ENCODE measurements at places on chromosomes 13 and 19.
A peak's percentile ranks its signal among the peaks of the same experiment; 100 is the strongest.

DNA sequence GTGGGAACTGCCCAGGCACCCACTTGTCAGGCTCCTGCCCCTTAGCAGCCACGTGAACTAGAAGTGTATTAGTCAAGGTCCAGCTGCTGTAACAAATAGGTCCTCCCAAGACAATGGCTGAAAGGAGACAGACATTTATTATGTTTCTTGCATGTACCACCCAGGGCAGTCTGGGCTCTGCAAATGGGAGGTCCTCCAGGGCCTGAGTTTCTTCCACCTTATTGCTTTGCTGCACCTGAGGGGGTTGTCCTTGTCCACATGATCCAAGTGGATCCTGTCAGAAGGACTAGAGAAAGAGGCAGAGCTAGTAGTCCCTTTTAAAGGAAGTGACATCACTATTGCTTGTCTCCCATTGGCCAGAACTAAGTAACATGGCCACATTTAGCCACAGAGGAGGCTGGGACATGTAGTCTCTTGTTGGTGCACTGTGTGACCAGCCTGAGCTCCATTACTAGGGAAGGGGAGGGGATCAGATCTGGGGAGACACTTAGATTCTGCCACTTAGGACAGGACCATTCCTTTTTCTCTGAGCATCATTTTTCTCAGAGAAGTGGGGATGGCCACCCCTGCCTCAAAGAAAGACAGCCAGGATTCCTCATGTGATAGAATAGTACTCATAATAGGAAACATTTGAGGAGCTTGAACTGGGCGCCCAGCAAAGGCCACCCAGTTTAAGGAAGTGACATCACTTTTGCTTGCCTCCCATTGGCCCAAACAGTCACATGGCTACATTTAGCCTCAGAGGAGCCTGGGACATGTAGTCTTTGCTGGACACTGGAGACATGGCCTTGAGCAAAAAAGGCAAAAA, 15.1 kb downstream of the CC2D1A start:
- no peak for DNase-seq

DNA sequence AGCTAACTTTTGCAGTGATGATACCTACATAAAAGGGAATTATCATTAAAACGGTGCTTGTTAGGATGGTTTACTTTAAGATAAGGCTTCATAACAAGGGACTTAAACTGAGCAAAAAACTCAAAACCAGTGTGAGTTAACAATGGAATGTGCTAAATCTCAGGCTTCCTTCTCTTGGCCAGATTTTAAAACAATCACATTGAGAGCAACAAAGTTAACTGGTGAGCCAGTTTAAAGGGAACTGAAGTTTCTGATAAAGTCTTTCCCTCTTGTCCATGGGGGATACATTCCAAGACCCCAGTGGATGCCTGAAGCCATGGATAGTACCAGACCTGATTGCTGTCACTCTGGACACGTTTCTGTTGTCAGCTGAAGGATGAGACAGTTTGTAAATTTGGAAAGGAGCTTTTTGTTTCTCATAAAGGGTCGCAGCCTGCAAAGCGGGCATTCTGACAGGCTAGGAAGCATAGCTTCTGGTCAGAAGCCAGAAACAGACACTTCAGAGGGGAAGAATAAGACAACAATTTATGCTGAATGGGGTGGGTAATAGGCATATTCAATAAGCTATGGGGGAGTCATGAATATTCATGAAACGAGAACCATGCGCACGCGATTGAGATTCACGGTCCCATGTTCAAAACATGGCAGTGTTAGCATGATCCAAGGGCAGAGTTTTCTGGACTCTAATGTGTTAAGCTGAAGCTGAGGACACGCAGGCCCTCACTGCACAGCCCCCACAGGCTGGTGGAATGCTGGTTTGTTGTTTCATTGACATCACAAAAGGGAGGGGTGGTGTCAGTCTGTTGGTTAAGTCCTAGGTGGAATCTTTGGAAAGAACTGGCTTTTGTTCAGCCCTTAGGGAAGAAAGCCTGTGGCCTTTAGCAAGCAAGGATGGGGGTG, 150.6 kb upstream of the RNF113B start:
- DNase-seq: no peak

GRCh38 chr13:22138947-22139346, 468.1 kb downstream of the FGF9 start:
- DNase-seq: no peak

- DNase-seq: no peak
Measured at GRCh38 chr13:43764349-43764748, 22.4 kb downstream of the ENOX1 start.

GRCh38 chr19:33831825-33832224, 35.2 kb downstream of the KCTD15 start:
- no peak for DNase-seq

- DNase-seq: no peak
Measured at GRCh38 chr13:88107570-88107969, 436.4 kb downstream of the SLITRK5 start.

DNA sequence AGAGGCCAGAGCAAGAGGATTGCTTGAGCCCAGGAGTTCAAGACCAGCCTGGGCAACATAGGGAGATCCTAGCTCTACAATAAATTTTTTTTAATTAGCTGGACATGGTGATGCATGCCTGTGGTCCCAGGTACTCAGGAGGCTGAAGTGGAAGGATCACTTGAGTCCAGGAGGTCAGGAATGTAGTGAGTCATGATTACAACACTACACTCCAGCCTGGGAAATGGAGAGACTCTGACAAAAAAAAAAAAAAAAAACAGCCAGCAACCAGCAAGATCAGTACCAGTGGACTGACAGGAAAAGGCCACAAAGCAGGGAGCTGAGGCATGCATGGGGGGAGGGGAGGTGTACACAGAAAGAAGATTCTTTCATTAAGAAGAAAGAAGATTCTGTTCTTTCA, 52.7 kb upstream of the RFXAP start:
- DNase-seq: peak; percentile 60

DNA sequence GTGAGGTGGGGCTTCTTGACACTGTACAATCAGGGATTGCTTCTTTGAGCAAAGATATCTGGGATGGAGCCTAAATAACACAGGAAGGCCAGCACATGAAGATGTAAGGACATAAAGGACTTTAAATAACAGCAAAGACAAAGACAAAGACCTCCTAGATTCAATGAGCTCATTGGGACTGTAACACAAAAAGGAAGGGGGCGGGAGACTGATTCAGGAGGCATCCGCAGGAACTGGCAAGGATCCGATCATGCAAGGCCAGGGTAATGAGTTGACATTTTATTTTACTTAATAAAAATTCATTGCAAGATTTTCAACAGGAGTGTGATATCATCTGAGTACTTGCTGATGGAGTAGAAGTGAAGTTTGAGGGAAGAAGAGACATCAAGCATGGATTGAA, 121.5 kb downstream of the LHFPL6 start:
- no peak for DNase-seq

GRCh38 chr19:46351241-46352041, 4.6 kb downstream of the PPP5C start:
- DNase-seq: no peak

DNA sequence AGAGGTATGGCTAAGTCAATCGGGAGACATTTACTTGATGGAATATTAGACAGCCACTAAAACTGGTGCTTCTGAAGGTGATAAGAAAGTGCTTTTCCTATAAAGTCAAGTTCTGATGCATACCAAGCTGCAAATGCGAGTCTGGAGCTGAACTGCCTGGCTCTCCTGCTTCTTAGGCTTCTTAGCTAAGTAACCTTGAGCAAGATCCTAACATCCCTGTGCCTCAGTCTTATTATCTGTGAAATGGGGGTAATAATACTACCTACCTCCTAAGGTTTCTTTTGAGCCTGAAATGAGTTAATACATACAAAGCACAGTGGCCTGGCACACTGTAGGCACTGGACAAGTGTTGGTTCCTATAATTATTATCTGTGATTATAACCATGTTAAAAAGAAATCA, 64.5 kb downstream of the ZIC5 start:
- no peak for DNase-seq

GRCh38 chr13:41458761-41459431, 1.5 kb downstream of the RGCC start:
- no peak for DNase-seq

DNA sequence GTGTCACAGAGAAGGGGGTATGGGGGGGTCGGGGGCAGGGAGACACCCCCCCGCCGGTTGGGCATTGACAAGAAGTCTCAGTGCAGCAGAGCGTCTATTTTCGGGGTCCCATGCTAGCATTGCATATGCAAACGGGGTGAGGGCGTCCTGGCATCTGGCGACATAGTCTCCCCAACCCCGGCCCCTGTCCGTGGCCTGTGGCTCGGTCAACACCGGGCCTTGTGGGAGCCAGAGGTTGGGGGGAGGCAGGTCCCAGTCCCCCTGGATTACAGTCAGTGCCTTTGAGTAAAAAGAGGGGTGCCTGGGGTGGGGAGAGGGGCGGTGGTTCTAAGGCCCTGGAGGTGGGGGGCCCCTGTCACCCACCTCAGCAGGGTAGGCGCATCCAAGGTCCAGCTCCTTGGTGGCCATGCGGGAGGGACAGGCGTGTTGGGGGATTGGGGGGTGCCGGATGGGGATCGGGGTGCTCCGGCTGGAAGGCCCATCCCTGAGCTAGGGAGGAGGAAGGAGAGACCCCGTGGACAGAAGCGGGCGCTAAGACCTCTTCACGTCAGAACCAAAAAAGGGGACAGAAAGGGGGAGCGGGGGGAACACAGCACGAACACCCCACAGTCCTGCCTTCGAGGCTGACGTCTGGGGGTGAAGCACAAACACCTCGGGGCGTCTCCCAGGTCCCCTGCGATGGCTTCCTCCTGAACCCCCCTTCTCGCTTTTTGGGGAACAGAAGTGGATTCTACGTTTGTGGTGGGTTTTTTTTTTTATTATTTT, 20.9 kb downstream of the ZBTB7A start:
- DNase-seq: no peak

GRCh38 chr19:48646722-48647216, 782 bp upstream of the CA11 start:
- DNase-seq: no peak

DNA sequence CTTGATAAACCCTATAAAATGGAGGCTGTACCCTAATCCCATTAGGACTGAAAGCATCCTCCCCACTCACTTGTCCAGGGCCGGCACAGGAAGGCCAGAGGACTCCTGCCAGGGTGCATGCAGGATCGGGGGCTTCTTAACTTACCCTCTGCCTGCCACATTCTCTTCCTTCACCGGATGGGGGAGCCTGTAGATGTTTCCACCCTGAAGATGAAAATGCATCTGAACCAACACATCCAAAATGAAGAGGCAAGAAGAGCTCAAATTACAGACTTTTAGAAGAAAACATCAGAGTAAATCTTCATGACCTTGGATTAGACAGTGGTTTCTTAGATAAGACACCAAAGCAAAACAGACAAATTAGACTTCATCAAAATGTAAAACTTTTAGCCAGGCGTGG, 25.9 kb upstream of the NAPA start:
- no peak for DNase-seq

DNA sequence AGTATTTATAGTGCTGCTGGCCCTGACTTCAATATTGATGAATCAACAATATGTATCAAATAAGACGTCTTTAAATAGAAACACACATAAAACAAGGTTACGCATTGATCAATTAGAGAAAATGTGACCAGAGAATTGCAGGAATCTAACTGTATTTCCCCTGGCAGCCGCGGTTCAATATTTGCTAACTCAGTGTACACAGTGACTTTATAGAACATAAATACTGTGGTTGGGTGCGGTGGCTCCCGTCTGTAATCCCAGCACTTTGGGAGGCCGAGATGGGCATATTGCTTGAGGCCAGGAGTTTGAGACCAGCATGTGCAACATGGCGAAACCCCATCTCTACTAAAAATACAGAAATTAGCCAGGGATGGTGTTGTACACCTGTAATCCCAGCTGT, 22.8 kb upstream of the UPF3A start:
- no peak for DNase-seq

GRCh38 chr13:39102981-39103490, 64.8 kb downstream of the NHLRC3 start:
- no peak for DNase-seq

DNA sequence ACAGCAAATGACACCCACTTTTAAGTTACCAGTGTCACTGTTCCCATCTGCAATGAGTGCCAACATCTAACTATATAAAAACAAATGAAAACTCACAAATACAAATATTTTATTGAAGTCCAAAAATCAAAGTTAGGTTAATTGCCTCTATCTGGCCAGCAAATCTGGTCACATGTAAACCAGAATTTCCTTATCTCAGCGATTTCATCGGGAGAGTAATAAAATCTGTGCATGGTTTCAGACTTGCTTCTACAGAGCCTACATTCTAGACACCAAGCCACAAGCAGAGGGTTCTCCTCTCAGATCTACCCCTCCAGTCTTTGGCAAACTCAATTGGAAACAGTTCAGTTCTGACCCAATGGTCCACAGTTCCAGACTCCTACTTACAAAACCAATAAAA, 189.6 kb downstream of the ABCC4 start:
- DNase-seq: no peak

GRCh38 chr13:41746259-41746658, 214.7 kb downstream of the VWA8 start:
- DNase-seq: no peak

DNA sequence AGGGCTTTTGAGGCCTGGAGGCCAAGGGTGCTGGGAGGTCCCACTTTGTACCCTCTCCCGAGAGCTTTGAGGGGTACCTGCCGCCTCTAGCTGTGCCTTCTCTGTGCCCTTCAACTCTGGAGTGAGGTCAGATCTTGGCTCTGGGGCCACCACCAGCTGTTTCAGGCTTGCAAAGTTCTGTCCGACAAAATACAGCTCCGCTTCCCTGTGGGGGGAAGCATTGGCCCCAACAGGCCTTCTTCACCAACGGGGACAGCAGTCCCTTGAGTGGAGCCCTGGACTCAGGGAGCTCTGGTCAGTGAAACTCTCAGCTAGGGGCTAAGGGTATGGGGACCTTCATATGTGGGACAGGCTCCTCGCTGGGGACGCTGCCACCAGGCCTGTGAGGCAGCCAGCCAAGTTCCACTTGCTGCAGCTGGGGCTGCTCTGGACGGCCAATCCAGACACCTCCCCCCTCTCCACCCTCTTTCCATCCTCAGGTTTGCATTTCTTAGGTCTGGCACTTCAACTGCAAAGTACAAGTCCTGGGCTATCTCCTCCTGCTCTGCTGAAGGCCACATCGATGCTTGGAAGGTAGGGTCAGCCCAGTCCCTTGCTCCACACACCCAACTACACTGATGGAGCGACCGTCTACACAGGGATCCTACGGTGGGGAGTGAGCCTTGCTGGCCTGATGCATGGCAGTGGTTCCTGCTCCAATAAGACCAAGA, 46.8 kb downstream of the C13orf46 start:
- no peak for DNase-seq

All from epithelial cell of proximal tubule (primary cell).